ENCODE measurements at places on chromosomes 7 and 10.

DNA sequence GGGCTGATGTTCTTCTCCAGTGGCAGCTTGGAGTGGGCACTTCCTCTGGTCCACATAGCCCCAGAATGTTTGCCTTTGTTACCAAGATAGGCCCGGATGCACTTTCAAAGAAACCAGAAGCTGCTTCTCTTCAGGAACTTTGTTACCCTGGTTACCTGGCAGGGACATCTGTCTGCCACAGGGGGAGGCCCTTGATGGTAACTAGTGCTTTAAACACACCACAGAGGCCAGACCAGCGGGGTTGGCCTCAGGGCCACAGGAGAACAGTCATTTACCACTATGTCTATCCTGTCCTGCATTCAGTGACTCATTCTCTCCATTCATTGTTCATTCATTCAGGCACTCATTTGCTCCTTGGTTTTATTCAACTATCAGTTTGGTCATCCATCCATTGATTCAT is 11.9 kb upstream of the PLEKHA1 start:
- DNase-seq, result no peak

DNA sequence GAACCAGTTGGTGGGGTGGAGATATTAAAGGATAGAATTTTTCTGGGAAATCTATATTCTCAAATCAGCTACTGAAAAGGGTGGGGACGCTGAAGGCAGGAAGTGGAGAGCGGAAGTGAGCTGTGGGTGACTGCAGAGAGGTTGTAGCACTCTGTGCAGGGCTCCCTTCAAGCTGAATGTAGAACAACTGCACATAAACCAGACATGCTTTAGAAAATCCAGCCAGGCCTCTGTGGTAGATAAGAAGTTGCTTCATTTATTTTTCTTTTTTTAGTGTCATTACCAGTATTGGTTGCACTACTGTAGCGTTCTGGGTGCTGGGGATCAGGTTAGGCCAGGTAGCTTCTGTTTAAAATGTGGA is 127.8 kb downstream of the CELF2 start:
- peak; percentile 80 for DNase-seq

GRCh38 chr7:8134089-8134733 is 127.8 kb downstream of the ICA1 start:
- no peak for DNase-seq

DNA sequence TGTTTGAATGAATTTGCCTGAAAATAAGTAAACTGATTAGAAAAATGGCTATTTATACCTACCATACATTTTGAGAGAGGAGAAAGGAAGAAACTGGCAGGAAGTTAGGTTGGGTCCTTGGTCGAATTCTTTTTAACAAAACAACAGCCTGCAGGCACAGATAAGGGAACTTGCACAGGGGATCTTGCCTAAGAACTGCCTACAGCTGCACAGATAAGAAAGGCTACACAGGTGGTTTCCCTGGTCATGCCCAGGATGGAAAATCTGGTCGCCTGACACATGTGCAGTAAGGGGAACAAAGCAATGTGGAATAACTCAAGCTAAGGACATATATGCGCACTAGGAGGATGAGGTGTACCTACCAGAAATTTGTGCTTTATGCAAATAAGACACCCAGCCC is 732.1 kb upstream of the POT1 start:
- no peak for DNase-seq

GRCh38 chr7:100464210-100464660 is at the start of gene SPACDR:
TSS of gene SPACDR (minus strand) at chr7:100464260. CDS start at chr7:100464025, 235 bp downstream.
- DNase-seq, result no peak
